ENCODE measurements at places on chromosomes 12 and 14.

- ATAC-seq, result no peak
Observed at GRCh38 chr14:50804181-50804721, 26.7 kb downstream of the NIN start.

GRCh38 chr12:123573870-123574269 lies 10.5 kb upstream of the TMED2 start:
- no peak for ATAC-seq

GRCh38 chr14:101181446-101182313 lies 278.2 kb upstream of the RTL1 start:
- no peak for ATAC-seq

- ATAC-seq, result no peak
Observed at GRCh38 chr12:31018106-31018789, 55.4 kb upstream of the DDX11 start.

DNA sequence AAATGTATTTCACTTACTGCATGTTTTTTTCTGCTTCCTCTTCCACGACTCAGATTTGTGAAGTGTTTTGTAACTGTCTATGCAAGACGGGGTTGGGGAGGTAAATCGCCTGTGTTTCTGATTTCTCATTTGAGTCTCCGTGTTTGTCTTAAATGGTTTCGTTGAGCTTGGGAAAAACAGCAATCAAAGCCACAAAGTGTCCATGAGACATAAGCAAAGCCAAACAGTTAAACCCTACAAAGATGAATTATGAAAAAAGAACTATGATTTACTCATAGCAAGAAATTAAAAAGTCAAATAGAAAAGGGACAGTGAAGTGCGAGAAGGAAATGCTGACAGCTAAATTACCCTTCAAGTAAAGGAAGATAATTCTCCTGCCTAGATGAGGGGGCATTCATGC lies 164.3 kb upstream of the TMPO start:
- no peak for ATAC-seq
